ENCODE measurements at places on chromosomes 3 and 15.

- DNase-seq = no peak
Observed at GRCh38 chr3:65142456-65142855, 454.7 kb upstream of the ADAMTS9 start.

- no peak for DNase-seq
Observed at GRCh38 chr15:45401665-45402161, 23.4 kb upstream of the GATM start.

DNA sequence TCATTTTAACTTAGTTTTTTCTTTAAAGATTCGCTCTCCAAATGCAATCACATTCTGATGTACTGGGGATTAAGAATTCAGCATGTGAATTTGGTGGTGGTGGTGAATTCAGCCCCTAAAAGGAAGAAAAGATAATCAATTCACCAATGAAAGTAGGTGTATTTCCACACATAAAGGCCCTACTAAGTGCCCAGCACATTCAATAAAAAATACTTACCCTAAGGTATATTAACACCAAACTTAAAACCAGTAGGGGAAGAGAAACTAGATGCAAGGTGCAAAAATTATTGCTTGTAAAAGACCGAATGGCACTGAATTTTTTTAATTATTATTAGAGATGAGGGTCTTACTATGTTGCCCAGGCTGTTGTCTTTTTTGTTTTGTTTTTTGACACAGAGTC, 16.8 kb upstream of the SUCNR1 start:
- no peak for DNase-seq

DNA sequence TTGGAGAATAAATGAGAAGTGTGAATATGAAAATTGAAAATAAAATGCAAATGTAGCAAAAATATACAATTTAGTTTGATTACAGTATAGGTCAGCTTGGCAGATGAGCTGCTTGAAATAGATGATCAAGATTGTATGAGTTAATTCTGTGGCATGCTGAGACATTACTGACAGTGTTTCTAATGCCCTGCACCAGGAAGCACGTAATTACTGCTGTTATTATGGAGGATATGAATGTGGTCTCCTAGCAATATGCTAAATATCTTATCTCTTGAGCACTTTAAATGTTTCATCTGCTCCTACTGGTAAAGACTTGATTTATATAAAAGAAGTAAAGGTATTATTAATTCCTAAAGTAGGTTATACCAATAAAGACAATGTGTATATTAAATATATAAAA, 1015.5 kb downstream of the PLOD2 start:
- DNase-seq = no peak

DNA sequence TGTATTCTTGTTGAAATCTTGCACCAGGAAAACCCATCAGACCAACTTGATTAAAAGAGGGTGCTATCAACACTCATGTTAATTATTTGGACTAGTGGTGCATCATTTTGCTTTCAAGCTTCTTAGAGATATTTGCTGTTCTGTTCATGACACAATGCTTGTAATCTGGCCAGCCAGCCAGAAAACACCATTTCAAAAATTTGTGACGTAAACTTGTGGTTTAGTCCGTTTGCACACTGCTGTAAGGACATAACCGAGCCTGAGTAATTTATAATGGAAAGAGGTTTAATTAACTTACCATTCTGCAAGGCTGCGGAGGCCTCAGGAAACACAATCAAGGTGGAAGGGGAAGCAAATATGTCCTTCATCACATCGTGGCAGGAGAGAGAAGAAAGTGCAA, 374.3 kb upstream of the TGFBR2 start:
- no peak for DNase-seq

DNA sequence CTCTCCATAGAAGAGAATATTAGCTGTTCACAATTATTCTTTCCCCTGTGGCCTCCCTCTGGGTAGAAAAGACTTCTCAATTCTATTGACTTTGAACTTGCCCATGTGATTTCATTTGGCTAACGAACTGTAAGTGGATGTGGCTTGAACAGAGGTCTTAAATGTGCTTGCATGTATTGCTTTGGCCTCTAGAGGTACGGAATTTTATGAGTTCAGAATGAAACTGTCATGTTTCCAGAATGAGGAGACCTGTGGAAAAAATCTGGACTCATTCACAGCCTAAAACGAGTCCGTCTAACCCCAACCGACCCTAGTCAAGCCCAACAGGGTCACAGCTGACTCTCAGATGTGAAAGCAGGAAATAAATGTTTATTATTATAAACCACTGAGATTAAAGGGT, 596.7 kb upstream of the UBE2E2 start:
- DNase-seq = no peak

- DNase-seq = no peak
Observed at GRCh38 chr15:80636675-80637074, 58.4 kb upstream of the ABHD17C start.

GRCh38 chr15:74172701-74173379, 670 bp upstream of the ISLR start:
- peak; percentile 51 for DNase-seq

DNA sequence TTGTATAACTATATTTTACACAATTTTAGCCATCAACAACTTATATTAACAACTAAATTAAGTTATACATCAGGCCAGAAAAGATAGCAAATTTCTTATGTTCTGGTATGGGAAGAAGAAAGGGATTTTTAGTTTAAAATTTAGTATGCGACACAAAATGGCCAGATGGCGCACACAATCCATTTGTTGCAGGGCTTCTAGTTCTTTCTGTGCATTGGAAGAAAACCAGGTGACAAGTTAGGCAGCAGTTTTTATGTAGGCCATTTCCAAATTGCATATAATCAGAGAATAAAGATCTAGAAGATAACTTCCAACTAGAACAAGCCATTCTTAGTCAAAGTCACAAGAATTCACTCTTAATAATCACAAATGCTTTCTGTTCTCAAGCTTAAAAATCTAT, 230.1 kb upstream of the ZNF717 start:
- no peak for DNase-seq

- DNase-seq = no peak
Observed at GRCh38 chr3:175105066-175105465, 245.9 kb downstream of the NAALADL2 start.

GRCh38 chr15:92492551-92493115, 99.0 kb downstream of the ST8SIA2 start:
- no peak for DNase-seq

- peak; percentile 7 for DNase-seq
Observed at GRCh38 chr3:39541917-39542329, 74.4 kb downstream of the MOBP start.

DNA sequence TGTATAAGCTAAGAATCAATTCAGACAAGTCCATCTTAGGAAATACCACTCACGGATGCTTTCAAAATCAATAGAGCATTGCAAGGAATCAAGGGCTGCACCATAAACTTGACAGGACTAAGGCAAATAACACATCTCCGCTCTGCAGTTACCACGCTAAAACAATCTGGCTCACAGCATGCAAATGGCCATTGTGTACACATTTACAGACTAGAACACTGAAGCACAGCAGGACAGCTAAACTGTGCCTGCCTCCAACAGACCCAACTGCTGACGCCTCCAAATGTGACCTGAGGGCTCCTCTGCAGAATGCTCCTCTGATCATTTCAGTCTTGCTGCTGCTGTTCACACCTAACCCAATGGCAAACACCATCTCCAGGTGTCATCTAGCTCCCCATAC, 104.3 kb downstream of the MEX3B start:
- no peak for DNase-seq

DNA sequence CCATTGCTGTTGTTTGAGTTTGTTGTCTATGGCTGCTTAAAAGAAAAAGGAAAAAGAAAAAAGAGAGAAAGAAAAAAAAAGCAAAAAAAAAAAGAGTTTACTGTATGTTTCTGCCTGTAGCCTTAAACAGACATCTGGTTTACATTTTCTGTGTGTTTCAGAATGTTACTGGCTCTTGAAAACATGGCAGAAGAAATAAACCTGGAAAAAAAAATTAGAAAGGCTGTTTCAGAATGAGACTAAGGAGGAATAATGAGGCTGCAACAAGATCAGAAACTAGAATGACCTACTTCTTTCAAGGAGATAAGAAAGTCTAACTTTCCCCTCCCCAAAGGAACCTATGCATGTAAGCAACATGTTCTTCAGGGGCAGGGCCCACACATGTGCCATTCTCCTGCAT, 292.1 kb downstream of the DIPK2A start:
- DNase-seq = no peak

- DNase-seq = no peak
Observed at GRCh38 chr3:62109534-62109933, 263.8 kb downstream of the FEZF2 start.

DNA sequence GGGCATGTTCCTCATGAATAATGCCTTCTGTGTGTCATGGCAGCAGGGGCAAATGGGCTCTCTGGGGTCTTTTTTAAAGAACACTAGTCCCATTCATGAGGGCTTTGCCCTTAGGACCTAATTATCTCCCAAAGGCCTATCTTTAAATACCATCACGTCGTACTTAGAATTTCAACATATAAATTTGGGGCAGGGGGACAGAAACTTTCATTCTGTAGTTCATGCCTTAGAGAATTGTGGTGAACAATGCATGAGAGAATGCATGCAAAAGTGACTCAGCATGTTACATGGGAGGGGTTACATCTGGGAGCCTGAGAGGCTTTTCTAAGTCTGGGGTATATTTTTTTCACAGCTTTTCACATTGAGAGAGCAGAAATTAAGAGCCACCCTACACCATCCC, 208.5 kb upstream of the ROPN1 start:
- DNase-seq = no peak

DNA sequence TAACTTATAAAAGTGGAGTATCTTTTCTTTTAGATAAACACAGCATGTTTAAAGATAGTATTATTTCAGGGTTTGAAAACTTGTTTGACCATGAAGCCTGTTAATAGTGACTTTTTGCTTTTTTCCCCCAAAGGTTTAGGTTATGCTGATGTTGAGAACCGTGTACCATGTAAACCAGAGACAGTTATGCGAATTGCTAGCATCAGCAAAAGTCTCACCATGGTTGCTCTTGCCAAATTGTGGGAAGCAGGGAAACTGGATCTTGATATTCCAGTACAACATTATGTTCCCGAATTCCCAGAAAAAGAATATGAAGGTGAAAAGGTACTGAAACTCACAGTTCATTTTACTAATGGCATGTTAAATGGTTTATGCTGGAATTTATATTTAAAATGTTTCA, 5.1 kb downstream of the LACTB start:
- DNase-seq = no peak

GRCh38 chr3:101138817-101139216, 145.6 kb upstream of the ABI3BP start:
- no peak for DNase-seq

DNA sequence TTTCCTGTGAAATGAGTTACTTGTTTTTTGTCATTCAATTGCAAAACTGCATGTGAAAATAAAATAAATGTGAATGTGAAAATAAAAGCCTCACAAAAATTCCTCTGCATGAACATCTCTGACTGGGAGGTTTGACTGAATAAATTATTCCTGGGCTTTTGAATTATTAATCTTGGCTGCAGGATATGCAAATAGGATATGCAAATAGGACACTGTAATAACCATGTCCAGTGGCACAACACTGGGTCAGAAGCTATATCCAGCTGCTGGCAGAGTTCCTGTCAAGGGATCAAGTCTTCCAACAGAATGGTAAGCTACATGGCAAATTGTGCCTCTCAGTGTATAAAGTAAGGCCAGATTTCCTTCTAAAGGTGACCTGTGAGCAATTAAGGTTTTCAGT, at the start of gene SUCNR1:
TSS of gene SUCNR1 (plus strand) at position 246 of the 400 bp plus-strand sequence. CDS start 6,250 bp downstream, outside the sequence.
- no peak for DNase-seq

- no peak for DNase-seq
Observed at GRCh38 chr15:69131362-69132220, 28.8 kb upstream of the GLCE start.

GRCh38 chr3:141386611-141387111, 18.4 kb downstream of the ZBTB38 start:
- DNase-seq = no peak
